ENCODE measurements at places on chromosomes 3 and 15.

- no peak for DNase-seq
Measured at GRCh38 chr15:78977591-78978347, 32.9 kb upstream of the CTSH start.

DNA sequence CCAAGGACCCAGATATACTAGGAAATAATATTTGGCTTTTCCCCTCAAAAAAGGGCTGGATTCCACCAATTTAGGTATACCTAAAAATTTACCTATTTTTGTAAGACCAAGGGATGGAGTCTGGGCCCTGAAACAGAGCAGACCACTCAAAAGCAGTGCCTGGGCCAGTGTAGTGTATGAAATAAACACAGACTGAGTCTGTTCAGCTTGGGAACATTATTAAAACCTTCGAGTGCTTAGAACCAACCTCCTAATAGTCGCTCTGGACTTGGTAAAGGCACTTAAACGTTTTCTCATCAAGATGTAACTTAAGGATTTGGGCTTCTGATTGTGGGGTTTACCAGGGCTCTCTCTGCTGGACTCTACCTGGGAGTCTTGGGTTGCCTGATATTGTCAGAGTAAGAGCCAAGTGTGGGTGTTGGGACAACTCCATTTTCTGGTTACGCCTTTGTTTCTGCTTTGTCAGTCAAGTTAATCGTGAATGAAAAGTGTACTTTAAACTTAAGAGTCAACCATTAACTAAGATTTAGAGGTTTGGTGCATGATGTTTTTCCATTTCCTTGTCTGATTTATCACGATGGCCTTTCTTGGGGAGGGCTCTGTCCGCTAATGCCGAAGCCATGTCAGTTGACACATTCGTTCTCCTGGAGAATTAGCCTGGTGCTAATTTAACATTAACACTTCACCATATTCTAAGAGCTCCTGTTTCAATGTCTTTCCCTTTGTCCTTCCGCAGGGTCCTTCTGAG is 221.0 kb upstream of the TPM1 start:
- no peak for DNase-seq

DNA sequence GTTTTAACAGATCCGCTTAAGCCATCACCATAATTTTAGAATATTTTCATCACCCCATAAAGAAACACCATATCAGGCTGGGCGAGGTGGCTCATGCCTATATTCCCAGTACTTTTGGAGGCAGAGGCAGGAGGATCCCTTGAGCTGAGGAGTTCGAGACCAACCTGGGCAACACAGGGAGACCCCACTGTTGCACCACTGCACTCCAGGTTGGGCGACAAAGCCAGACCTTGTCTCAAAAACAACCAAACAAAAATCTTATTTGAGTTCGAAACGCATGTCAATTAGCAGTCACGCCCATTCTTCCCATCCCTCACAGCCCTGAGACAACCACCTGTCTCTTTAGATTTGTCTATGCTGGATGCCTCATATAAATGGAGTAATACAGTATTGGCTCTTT is 119.9 kb downstream of the KLF13 start:
- DNase-seq, result no peak

DNA sequence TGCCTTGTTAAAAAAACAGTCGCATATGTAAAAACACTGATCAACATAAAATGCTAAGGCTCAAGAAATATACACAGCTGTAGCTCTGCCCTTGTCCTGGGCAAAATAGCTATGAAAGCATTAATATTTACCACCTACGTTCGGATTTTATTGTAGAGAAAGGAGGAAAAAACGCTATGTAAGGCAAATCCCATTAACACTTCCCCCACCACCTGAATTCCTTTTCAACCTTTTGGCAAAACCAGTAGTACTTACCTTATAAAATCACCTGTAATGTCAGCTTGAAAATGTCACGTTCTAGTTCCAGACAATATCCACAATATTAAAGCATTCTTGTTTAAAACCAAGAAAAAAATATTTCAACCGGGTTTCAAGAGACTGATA is 3.6 kb downstream of the TRA2B start:
- no peak for DNase-seq

GRCh38 chr3:170753421-170754310 is 116.3 kb downstream of the RPL22L1 start:
- no peak for DNase-seq

- DNase-seq, result no peak
Measured at GRCh38 chr3:12299026-12299425, 10.2 kb downstream of the PPARG start.

DNA sequence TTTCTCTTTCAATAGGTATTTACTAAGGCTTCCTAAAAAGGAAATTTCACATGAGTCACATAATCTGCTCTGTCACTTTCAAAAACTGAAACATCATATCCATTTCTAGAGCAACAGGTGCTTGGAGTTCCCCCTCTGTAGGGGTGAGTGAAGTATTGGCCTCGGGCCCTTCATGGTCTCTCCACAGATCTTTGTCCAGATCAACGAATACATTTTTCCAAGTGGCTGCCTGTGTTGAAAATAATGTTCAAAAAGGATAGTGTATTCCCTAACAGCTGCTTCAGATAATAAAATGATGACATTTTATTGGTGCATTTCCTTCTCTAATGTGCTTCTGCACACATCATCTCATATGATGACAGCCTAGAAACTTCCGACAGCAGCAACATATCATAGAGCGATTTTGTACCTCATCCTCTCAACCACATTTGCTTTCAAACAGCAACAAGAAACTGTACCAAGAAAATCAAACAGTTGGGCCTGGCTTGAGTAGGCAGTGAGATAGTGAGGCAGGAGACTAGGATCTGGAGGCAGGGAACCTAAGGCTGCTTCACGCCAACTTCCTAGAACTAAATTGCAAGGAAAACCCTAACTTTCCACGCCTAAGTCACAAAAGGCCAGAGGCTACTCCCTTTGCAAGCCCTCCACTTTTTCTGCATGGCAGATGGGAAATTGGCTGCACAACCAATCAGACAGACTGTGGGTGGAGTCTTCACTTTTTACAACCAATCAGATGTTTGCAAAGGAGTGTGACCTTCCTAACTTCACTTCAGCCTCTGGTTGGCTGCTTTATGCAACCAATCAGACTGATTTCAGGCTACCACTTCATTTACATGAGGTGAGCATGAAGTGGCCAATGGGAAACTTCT is 340.2 kb downstream of the LRRC3B start:
- no peak for DNase-seq

- no peak for DNase-seq
Measured at GRCh38 chr15:43165801-43166325, 19.3 kb upstream of the CCNDBP1 start.

- DNase-seq, result no peak
Measured at GRCh38 chr3:119794971-119795612, 13.2 kb downstream of the NR1I2 start.

GRCh38 chr15:67992411-67992810 is 61.7 kb upstream of the PIAS1 start:
- no peak for DNase-seq

GRCh38 chr3:128551867-128552266 is 58.9 kb upstream of the GATA2 start:
- DNase-seq, result no peak

- DNase-seq, result no peak
Measured at GRCh38 chr3:10011631-10012030, 14.6 kb upstream of the FANCD2 start.

- no peak for DNase-seq
Measured at GRCh38 chr3:15635121-15635661, 33.6 kb downstream of the BTD start.

- DNase-seq, result no peak
Measured at GRCh38 chr3:39362812-39363211, 20.4 kb upstream of the SLC25A38 start.

All from stimulated activated CD4-positive, alpha-beta T cell treated with anti-CD3 and anti-CD28 coated beads, Interleukin-2, amount 100 ng/mL, for 24 hours (primary cell).